ENCODE measurements at places on chromosomes 4 and X.

DNA sequence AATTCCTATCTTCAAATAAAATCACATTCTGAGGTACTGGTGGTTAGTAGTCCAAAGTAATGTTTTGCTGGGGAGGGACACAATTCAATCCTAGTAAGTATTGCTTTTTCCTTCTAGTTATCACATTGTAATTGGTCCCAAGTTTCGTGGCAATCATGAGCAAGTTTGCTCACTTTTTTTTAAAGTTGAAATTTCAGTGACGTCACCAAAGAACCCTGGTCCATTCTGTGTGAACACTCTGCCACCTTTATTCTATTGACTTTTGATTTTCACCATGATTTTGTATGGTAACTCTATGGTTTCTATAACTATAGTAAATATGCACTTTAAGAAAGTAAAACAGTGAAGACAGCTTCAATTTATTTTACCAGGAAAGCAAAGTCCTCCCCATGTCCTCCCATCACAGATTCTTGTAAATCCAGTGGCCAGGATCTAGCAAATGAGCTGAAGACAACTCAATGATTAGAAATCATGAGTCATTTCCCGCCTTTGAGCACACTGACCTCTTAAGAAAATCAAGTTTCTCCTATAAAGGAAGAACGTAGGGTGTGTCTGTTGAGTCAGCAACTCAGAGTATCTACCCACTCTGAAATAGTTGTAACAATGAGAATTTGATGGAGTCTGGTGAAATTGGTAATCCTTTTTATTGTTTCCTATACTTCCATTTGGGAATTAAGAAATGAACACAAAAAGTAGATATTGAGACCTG, 1306.6 kb upstream of the PABPC4L start:
- no peak for DNase-seq

GRCh38 chr4:153112041-153112441, 92.2 kb upstream of the TRIM2 start:
- no peak for DNase-seq

DNA sequence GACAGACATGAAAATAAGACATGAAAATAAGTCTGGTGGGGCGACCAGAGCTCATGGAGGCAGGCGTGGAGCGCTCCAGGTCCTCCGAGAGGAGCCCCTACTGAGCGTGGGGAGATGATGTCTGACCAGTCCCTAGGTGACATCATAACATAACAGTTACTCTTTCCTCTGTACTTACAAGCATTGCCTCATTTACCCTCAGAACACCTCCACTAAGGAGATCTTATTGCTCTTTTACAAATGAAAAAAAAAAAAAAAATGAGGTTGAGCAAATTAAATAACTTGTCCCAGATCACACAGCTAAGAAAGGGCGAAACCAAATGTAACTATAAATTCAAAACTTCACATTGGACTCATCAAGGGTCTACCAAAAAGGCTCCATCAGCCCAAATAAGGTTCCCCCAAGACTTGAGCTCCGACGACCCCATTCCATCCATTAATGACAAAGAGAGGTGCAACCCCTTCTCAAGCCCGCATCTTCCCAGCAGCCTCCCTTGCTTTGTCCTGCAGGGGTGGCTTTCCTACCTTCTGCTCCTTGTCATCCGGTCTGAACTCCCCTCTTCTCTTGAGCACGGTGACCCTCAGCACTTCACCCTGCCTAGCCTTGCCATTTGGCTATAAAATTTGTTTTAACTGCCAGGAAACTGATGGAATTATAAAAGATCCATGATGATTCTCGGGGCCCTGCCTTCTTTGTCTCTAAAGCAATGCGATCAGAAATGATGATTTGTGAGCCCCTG, 246.7 kb downstream of the DHX15 start:
- DNase-seq, result no peak

- no peak for DNase-seq
Measured at GRCh38 chr4:19130866-19131265, 1109.3 kb upstream of the LCORL start.

GRCh38 chr4:107863850-107864371, 39.2 kb downstream of the SGMS2 start:
- DNase-seq, result no peak

- DNase-seq, result no peak
Measured at GRCh38 chr4:29549342-29549741, 1170.8 kb upstream of the PCDH7 start.

DNA sequence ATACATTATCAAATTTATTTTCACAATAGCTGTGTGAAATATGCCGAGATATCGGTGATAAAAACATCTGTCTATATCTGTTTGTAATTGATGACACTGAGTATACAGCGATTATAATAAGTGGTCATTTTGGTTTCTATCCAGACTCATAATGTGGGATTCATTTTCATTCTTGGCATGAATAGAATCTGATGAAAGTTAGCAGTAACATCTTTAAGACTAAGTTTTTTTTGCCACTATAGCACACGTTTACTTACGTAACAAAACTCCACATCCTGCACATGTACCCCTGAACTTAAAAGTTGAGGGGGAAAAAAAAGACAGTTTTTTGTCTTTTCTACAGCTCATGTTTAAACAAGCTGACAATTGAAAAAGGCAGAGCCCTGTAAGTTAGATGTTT, 86.4 kb downstream of the PPA2 start:
- DNase-seq, result no peak

- no peak for DNase-seq
Measured at GRCh38 chrX:79270401-79270800, 96.7 kb downstream of the ITM2A start.

DNA sequence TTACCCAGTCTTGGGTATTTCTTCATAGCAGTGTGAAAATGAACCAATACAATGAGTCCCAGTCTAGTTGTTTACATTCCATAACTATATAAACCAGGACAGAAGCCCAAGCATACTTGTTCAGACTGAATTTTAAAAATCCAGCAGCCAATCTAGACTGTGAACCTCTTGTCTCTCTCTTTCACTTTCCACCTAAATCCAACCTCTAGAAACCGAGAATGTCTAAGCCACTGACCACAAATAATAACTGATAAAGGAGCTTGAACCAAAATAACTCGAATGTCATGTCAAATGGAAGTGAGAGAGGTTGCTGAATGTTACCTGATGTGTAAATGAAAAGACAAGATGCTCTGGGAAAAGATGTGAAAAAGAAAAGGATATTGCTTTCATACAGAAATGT, 544.7 kb downstream of the NLGN4X start:
- DNase-seq, result no peak

DNA sequence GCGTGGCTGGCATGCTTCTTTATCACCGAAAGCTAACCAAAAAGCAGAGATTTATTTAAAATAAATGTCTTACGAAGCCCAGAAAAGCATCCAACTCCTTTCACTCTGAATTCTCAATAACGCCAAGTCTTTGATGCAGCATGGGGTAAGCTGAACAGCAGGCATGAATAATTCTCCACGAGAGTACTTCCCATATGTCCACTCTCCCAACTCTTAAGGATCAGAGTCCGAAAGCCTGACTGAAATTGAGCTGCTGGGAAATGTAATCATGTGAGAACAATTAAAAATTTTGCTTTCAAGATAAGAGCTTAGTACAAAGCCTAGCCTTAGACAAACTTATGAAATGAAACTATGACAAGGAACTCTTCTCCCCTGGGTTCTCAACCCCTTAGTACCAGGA, 7.5 kb upstream of the SLC39A8 start:
- no peak for DNase-seq

- DNase-seq, result no peak
Measured at GRCh38 chr4:133316909-133317308, 167.8 kb downstream of the PCDH10 start.

DNA sequence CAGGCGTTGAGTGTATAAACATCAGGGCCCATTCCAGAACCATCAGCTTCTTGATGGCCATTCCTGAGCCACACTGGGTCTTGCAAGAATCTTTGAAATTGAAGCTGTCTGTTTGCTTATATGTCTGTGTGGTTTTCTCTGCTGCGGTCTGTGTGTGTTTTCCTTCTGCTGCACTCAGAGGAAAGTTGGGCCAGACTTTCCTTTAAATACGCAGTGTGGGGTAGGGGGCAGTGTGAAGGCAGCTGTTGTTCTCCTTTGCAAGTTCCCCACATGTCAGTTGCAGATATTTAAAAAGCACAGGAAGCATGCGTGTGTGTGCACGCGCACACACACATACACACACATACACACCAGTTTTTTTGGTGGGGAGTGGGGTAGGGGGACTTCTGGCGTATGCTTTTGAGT, 32.1 kb downstream of the CCKAR start:
- DNase-seq, result no peak

DNA sequence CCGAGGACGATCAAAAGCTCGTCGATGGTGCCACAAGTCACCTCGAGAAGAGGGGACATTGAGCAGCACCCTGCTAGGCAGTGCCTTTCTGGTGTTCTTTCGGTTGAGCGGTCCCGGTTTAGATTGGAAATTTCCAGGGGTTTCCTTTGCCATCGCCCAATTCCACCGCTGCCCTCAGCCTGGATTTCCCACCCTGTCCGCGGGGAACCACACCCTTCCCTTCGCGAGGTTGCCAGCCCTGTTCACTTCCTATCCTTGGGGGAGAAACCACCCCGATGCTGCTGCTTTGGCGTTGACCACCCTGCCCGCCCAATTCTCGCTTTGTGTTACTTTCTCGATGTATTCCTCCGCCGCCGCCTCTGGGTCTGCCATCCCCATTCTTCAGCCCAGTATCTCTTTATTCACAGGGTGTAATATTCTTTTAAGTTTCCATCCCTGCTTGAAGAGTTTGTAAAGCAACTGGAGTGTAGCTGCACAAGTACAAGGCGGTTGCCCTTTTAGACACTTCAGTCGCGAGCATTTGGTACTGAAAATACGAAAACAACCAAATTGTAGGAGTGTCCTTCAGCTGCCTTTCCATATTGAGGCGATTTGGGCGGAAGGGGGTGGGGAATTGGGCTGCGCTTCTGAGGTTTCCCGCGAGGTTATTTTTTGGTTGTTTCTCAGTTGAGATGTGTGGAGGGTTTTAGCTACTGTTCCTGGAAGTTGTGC, 1.1 kb downstream of the OGT start:
- DNase-seq, result no peak

DNA sequence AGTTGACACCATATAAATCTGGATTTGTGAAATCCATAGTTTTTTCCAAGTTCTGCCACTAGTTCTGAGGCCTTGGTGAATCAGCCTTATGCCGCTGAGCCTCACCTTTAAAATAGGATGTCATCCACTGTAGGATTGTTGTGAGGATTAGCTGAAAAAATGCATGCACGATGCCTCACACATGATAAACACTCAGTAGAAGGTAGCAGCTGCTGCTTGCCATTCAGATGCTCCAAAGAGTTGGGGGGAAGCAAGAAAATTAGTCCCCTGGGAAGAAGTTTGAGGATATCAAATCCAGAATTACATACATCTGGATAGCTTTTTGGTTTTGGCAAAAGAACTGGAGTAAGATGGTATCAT, 7.4 kb downstream of the MMAA start:
- no peak for DNase-seq

- no peak for DNase-seq
Measured at GRCh38 chrX:103519389-103519788, at the start of gene RAB40A. TSS of gene RAB40A (minus strand) at chrX:103519489. CDS start at chrX:103500756, 18,733 bp downstream.

- DNase-seq, result no peak
Measured at GRCh38 chr4:52684896-52685295, 25.8 kb upstream of the USP46 start.

GRCh38 chr4:33088713-33089112, 2368.5 kb downstream of the PCDH7 start:
- no peak for DNase-seq

DNA sequence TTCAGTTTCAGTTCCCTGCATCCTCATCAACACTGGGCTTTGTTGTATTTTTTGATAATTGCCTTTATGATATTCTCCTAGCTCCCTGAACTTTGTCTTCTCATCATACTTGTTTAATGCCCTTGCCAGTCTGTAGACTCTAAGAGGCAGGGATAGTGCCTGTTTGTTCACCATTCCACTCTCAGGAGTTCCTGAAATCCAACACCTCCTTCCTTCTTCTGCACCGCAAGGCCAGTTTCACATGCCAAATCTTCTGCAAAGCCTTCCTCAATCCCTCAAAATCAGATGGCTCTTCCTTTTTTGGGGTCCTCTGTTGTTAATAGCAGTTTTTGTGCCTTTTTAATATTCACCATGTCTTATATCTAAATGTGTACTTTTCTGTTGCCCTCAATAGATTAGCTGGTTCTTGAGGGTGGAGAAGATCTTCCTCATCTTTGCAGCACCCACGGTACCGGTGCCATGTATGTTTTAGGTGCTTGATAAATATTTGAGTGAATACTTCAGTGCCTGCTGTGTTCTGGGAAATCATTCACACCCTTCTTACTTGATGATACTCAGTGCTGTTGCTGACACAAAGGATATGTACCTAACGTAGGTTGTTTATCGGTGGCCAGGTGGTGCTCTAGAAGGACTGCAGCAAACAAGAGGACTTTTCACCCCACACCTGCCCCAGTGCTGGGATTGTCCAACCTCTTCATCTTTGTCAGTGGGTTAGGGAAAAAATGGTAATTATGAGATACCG, 85.3 kb upstream of the LIMCH1 start:
- DNase-seq, result no peak

GRCh38 chr4:109560687-109561461, 828 bp downstream of the MCUB start:
- peak; percentile 65 for DNase-seq

GRCh38 chr4:121336706-121337105, 44.1 kb downstream of the QRFPR start:
- no peak for DNase-seq

- no peak for DNase-seq
Measured at GRCh38 chr4:36230534-36230933, 13.8 kb downstream of the ARAP2 start.

DNA sequence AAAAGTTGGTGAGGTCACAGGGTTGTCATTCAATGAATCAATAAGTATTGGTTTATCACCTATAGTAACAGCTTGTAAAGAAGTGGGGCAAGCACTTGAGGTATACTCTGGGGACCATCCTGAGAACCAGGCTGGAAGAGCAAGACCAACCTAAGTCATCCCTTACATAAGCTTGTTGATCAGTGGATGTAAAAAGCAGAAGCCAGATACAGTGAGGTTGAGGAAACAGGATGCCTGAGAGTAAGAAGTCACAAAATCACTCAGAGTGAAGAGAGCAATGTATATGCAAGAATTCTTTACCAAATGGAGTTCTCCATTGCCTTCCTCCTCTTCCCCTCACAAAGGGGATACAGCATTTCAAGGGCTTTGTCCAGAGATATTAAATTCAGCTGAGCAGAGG, 76.3 kb upstream of the PACRGL start:
- no peak for DNase-seq

DNA sequence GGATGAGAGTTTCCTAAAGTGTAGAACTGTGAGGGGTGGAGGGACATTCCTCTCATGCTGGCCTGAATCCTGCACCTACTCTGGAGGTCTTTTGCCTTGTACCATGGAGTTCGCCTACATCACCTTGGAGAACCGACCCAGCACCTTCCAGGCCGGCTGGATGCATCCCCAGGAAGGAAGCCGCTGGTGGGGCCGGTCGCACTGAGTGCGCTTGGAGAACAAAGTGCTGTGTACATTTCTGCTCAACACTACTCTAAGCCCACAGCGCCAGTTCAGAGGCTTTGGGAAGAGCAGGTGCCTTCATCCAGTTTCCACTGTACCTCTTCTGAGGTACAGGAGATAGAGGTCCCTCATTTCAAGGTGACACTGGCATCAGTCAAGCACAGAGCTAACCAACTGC, 15.4 kb upstream of the IRF2 start:
- no peak for DNase-seq

- no peak for DNase-seq
Measured at GRCh38 chr4:86032476-86033022, 327.3 kb downstream of the MAPK10 start.

- no peak for DNase-seq
Measured at GRCh38 chr4:83989835-83990234, 453.9 kb downstream of the GPAT3 start.

Data from GM12891 (cell line).